ENCODE measurements at places on chromosomes 7 and 10.
A peak's percentile ranks its signal among the peaks of the same experiment; 100 is the strongest.

DNA sequence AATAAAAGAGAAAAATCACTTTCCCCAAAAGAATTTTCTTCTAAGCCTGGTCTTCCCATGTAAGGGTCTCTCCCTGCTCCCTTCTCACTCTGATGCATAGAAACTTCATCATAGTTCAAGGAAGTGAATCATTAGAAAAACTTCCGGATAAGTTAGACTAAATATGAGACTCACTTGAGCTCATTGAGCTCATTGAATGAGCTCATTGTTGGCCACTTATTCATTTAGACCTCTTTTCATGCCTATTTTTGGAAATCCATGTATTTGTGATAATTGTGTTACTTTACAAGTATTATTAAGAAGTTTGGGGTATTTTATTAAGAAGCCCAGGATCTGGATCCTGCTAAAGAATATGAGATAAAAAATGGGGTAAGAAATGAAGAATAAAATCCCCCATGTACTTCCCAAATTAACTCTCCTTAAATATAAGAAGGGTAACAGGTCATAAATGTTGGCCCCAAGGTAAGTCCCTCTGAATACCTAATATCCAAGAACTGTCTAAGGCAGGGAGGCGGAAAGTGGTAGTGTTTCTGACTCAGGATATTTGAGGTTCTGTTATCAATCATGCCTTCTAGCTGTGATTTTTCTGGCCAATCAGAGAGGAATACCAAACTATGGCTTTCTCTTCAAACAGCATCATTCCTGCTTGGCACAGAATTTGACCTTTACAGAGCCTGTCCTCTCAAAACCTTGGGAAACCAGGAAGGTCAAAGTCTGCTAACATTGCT lies 236.5 kb upstream of the PTN start:
- peak; percentile 74 for DNase-seq

- DNase-seq, result no peak
These were observed 128.4 kb downstream of the NSUN6 start for GRCh38 chr10:18523025-18523424.

- no peak for DNase-seq
These were observed 282.9 kb downstream of the PAXIP1 start for GRCh38 chr7:154720016-154720415.

DNA sequence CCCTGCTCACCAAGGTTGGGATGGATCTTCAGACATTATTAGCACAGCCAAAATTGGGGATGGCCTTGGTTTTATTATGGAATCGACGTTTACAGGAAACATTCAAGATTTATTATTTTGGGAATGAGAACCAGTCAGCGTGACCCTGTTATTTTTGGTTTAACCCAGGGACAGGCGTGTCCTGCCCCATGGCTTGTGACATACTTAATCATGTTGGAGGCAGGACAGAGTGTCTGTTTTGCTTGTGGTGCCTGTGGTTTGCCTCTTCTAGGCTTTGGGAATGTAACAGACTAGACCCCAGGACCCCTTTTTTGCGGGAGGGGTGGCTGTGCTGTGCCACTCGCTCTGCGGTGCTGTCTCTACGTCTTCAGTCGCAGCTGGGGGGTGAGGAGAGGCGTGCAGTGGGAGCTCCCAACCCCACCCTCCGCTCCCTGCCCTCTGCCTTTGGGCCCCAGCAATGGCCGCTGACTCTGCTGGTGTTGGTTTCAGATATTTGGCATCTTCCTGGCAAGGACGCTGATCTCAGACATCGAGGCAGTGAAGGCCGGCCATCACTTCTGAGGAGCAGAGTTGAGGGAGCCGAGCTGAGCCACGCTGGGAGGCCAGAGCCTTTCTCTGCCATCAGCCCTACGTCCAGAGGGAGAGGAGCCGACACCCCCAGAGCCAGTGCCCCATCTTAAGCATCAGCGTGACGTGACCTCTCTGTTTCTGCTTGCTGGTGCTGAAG lies 20.1 kb upstream of the SH2D4B start:
- no peak for DNase-seq

- peak; percentile 81 for DNase-seq
These were observed 66.1 kb downstream of the MTPN start for GRCh38 chr7:135911099-135911498.

DNA sequence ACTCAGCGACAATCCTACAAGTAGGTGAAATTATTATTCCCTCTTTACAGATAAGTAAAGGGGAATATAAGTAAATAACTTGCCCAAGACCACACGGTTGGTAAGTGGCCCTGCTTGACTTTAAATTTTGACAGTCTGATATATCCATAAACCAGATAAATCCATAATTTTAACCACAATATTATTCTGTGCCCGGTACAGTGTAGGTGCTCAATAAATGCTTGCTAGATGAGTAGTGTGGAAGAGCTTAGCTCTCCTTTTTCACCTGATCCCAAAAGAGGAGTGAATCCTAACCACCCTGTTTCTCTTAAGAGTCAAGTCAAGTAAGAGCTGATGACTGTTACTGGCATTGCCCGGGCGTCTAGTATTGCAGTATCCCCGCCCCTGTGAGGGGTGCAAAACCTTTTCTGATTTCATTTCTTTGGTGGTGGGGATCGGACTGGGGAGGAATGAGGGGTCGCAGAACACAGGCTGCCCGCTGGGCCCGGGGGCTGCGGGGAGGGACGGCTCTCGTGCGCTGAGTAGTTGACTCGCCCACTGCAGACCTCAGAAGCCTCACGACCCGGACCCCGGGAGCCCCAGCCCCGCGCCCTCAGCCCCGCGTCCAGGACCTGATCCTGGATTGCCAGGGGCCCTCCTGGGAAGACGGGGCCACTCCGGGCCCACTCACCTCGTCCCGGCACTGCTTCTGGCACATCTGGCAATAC lies 490 bp downstream of the KIN start:
- DNase-seq, result peak; percentile 4

GRCh38 chr7:123024989-123025758 lies 29.7 kb upstream of the TAS2R16 start:
- DNase-seq, result no peak

GRCh38 chr7:98286701-98287485 lies 5.4 kb downstream of the BRI3 start:
- DNase-seq, result no peak

DNA sequence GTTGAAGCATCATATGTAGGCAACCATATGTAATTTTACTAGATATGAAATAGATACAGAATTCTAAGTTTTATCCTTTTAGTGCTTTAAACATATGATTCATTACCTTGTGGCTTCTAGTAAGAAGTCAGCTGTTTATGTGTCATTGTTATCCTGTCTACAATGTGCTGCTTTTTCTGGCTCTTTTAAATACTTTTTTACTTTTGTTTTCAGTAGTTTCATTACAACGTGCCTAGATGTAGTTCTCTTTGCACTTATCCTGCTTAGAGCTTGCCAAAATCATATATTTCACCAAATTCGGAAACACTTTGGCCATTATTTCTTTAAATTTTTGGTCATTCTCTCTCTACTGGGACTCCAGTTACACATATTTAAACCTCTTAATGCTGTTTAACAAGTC lies 26.4 kb downstream of the YAE1 start:
- DNase-seq, result no peak

DNA sequence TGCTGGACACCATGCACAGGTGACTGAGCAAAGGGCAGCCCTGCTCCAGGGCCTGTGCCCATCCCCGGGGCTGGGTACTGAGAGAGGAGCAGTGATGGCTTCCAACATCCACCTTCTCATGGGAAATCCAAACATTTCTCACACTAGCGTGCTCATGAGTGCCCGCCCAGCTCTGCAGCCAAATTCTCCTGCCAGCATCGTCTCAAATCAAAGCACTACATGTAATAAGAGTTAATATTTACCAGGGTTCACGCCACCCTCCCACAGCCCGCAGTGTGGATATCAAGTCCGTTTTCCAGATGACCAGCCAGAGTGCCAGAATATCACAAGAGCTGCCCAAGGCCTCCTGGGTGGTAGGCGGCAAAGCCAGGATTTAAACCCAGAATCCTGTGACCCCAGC lies 12.1 kb downstream of the IL15RA start:
- no peak for DNase-seq

Measured in muscle of back (tissue), 13 donors.